ENCODE measurements at places on chromosomes 5 and 9.
A peak's percentile ranks its signal among the peaks of the same experiment; 100 is the strongest.

DNA sequence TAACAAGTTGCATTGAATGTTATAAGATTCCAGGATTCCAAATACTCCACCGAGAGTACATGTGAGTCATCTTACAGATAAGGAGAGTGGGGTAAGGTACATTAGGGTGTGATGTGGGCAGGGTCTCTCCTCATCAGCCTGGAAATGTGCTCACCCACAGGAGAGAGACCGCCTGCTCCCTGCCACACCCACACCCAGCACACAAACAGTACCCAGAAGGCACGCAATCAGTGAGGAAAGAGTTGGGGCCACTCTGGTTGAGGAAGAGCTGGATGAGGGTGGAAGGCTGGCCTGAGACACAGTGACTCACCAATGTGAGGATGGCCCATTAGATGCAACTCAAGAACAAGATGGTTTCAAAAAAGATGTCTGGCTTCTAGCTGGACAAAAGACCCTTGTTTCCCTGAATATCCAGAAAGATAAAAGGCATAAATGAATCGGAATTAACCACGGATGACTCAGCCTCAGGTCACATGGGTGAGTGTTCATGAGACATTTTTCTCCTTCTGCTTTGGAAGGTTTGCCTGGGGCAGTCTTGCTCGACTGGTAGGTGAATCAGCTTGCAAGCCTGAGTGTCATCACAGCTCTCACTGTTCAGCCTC lies 51.1 kb upstream of the LHFPL2 start:
- DNase-seq: no peak

- DNase-seq: no peak
Observed at GRCh38 chr9:26727471-26727870, 165.1 kb downstream of the CAAP1 start.

DNA sequence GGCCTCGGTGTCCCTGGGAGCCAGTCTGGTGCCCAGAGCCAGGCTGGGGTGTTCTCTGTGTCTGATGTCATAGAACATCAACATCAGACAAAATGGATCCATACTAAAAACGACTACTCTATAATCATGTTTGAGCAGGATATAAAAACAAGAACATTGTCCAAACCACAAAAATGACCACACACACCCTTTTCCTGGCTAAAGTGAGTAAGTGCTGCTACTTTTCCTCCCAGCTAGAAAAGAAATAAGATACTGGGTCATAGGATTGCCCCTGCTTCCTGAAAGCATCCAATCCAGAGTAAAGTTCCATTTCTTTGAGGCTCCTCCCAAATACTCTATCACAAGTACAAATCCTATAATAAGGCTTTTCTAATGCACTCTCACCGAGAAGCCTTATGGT lies 19.7 kb upstream of the TRAF1 start:
- no peak for DNase-seq

DNA sequence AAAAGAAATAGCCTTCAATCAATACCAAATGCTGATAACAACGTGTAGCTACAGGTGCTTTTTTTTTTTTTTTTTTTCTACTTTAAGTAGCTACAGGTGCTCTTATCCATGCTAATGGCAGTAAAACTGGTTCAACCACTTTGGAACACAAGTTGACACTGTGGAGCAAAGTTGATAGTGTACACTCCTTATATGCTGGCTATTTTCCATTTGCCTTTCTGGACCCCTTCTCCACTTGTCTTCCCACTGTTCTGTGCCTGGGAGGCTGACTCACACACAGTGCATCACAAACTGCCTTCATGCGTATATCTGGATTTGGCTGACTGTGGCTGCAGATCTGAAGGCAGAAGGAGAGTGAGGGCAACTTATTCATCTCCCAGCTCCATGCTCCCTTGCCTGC lies 247.9 kb downstream of the MSX2 start:
- DNase-seq: no peak

GRCh38 chr9:116475201-116475600 lies 211.9 kb upstream of the TRIM32 start:
- no peak for DNase-seq

- peak; percentile 20 for DNase-seq
Observed at GRCh38 chr5:96483878-96484277, 50.8 kb upstream of the PCSK1 start.

Data from KBM-7 (cell line).